ENCODE measurements at places on chromosomes 13 and 19. TPM values are rescaled to one million over a fixed set of nuclear protein-coding genes. Genes with fewer than 3 reads are reported as not detected.

GRCh38 chr13:98443800-98444325 is 133.0 kb downstream of the STK24 start:
- H3K4me1 ChIP-seq, result peaks cover 3% of the 10 kb centered on the region
- H3K36me3 ChIP-seq, result no peaks in the 10 kb centered on the region
- no peak overlapping the region for H3K27ac ChIP-seq
- DNase-seq, result no peak
- H3K4me3 ChIP-seq, result no peak overlapping the region

DNA sequence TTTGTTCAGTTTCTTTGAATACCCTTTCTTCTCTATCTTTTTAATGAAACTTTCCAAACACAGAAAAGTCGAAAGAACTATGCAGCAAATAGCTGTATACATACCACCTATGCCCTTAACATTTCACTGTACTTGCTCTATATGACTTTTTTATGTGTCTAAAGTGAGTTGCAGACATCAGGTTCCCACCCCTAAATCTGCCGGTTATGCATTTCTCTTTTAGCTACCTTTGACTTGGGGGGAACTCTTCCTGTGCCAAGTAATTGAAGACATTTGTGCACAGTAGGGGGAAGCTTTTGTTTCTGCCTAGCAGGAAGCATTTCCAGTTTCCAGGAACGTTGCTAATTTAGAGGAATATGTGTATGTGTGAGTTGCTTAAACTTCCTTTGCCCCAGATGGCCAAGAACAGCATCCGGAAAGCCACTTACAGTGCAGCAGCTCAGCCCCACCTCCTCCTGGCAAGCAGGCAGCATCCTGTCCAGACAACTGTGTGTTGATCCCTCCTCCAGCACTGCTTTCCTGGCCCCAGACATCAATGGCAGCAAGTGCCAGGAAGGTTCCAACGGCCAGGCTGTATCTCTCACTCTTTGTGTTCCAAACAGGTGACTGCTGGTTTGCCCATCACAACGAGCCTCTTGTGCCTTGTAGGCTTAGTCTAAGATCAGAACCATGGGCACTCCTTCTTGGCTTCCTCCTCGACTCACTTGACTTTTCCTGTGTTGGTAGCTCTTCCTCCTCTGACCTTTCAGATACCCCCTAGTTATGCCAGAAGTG is 14.7 kb upstream of the GRAMD1A start:
- H3K4me3 ChIP-seq, result no peak overlapping the region
- H3K4me1 ChIP-seq, result no peaks in the 10 kb centered on the region
- no peak overlapping the region for H3K27ac ChIP-seq
- H3K27me3 ChIP-seq, result no peaks in the 10 kb centered on the region
- DNase-seq, result no peak
- H3K36me3 ChIP-seq, result no peaks in the 10 kb centered on the region

- no peaks in the 10 kb centered on the region for H3K4me1 ChIP-seq
- no peaks in the 10 kb centered on the region for H3K36me3 ChIP-seq
- no peaks in the 10 kb centered on the region for H3K27me3 ChIP-seq
- no peak overlapping the region for H3K4me3 ChIP-seq
Measured at GRCh38 chr13:66972659-66973058, 257.5 kb downstream of the PCDH9 start.

GRCh38 chr13:52061587-52061986 is 37.1 kb downstream of the UTP14C start:
- H3K4me1 ChIP-seq, result no peaks in the 10 kb centered on the region
- H3K27ac ChIP-seq, result no peak overlapping the region
- no peak for DNase-seq
- no peaks in the 10 kb centered on the region for H3K27me3 ChIP-seq
- no peak overlapping the region for H3K4me3 ChIP-seq
- H3K36me3 ChIP-seq, result no peaks in the 10 kb centered on the region

DNA sequence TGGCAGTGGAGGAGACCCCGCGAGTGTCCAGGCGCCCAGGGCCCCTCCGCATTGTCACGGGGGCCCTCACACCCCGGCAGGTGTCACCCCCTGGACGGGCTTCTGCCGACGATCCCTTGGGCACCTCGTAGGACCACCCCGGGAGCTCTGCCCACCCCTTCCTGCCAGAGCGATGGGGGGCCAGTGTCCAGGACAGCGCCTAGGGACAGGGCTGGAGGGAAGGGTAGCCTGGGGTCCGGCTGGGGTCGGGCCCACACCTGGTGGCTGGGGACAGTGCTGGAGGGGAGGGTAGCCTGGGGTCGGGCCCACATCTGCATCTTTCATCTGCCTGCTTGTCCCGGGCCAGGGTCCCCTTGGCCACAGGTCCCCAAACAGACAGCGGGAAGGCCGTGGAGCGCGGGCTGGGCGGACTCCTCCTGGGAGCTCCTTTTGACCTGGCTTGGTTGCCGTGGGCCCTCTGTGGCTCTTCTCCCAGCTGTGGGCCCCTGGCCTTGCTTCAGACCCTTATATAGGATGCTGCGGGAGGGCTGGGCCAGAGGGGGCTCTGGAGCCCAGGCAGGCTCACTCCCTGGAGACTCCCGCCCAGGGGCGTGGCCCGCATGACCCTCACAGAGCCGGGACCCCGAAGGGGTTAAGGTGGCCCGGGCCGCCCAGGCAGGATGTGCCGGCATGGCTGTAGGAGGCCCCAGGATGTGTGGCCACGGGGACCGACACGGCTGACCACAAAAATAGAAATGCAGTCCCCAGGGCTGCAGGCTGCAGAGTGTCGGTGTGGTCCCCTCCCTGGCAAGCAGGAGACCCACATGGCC is 74.1 kb upstream of the MCF2L start:
- no peaks in the 10 kb centered on the region for H3K4me1 ChIP-seq
- no peaks in the 10 kb centered on the region for H3K36me3 ChIP-seq
- no peak overlapping the region for H3K27ac ChIP-seq
- peaks cover 77% of the 10 kb centered on the region for H3K27me3 ChIP-seq

DNA sequence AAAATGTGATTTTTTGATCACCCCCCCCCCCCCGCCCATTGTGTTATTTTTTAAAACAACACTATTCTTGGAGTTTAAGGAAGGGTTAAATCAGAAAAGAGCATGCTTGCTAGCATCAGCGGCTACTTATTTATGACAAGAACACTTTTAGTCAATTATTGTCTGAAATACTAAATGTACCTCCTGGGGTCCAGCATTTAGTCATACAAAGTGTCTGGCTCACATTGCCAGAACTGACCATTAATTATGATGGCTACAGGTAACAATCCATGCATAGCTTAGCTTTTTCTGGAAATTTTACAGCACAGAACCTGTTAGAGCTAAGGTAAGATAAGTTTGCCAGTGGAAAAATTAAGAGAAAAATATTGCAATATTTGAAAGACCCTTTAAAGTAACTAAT is 90.1 kb downstream of the PCDH9 start:
- no peak for DNase-seq
- H3K27ac ChIP-seq, result no peak overlapping the region
- H3K4me1 ChIP-seq, result no peaks in the 10 kb centered on the region
- no peak overlapping the region for H3K4me3 ChIP-seq
- H3K36me3 ChIP-seq, result no peaks in the 10 kb centered on the region

DNA sequence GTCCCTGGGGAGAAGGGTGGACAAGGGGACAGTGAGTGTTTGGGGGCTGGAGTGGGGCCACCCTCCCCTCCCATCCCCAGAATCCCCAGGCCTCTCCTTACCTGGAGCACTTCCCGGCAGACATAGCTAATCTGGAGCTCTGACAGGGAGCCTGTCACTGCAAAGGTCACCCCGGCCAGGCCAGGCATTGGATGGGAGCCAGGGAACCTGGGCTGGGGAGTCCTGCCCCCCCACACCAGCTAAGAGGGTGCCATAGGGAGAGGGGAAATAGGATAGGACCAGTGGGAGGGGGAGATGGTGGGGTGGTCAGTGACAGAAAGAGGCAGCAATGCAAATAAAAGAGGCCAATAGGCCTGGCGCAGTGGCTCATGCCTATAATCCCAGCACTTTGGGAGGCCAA is 3.5 kb downstream of the MAP4K1 start:
- H3K4me1 ChIP-seq, result peaks cover 10% of the 10 kb centered on the region
- H3K36me3 ChIP-seq, result no peaks in the 10 kb centered on the region
- no peak for DNase-seq

DNA sequence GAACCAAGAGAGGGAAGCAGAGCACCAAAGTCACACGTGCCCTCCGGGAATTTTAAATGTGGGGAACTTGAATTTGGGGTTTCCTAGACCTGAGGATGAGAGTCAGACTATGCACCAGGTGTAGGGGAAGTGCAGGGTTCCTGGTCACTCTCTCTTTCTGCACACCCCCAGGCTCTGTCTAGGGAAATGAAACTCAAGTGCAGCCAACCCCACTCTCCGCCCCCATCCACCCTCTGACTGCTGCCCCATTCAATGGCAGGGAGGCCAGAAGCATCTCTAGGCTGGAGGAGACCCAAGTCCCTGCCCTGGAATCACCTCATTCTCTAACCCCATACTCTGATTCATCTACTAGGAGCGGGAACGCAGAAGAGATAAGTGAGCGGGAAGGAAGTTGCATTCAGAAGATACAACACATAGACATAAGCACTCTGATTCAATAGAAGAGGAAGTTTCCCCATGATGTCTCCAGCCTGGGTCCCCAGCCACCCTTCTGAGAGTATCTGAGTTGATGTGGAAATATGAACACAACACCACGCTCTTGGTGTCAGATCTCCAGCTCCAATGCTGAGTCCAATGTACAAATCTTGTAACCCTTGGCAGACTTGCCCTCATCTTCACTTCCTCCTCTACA is 4.7 kb upstream of the SIGLEC14 start:
- H3K4me1 ChIP-seq, result no peaks in the 10 kb centered on the region
- H3K27ac ChIP-seq, result no peak overlapping the region
- no peaks in the 10 kb centered on the region for H3K27me3 ChIP-seq
- no peak overlapping the region for H3K4me3 ChIP-seq
- no peaks in the 10 kb centered on the region for H3K36me3 ChIP-seq

- no peaks in the 10 kb centered on the region for H3K27me3 ChIP-seq
- peak overlapping the region; percentile 80 for H3K4me3 ChIP-seq
- peak; percentile 41 for DNase-seq
- peaks cover 35% of the 10 kb centered on the region for H3K4me1 ChIP-seq
- H3K27ac ChIP-seq, result peak overlapping the region; percentile 99
- no peaks in the 10 kb centered on the region for H3K36me3 ChIP-seq
Measured at GRCh38 chr13:110714797-110715394, 1.4 kb downstream of the ING1 start.

DNA sequence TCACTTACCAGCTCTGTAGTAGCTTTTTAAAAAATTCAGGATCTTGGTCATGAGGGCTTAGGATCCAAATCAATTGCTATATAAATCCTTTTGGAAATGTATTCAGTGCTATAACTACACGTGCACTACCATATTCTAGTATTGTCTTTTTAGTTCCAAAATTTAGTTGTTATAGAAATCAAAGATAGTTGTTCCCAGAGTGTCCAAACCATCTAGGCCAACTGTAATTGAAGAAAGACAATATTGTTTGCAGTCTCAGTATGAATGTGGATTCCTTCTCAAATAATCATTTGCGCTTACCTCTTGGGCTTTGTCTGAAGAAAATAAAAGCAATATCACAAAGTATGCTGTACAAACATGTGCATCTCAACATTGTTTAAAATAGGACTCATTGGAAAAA is 184.1 kb upstream of the EDNRB start:
- H3K36me3 ChIP-seq, result no peaks in the 10 kb centered on the region
- DNase-seq, result no peak
- no peaks in the 10 kb centered on the region for H3K27me3 ChIP-seq
- H3K4me3 ChIP-seq, result no peak overlapping the region
- H3K4me1 ChIP-seq, result no peaks in the 10 kb centered on the region
- no peak overlapping the region for H3K27ac ChIP-seq

Gene LRRC25
- 13.8 TPM for total RNA-seq

Gene ZNF765
- total RNA-seq, result 10.2 TPM

Gene TRAPPC2B
- total RNA-seq, result 4.8 TPM

Gene TGFBR3L
- not detected for total RNA-seq

Gene CYP4F11
- total RNA-seq, result not detected

Gene EPS8L1
- total RNA-seq, result 1.2 TPM
